ENCODE measurements at places on chromosomes 4 and X.

GRCh38 chr4:37976991-37977470 lies 16.8 kb downstream of the PTTG2 start:
- DNase-seq, result peak; percentile 92

GRCh38 chrX:118740276-118740889 lies 13.0 kb downstream of the IL13RA1 start:
- DNase-seq, result no peak

DNA sequence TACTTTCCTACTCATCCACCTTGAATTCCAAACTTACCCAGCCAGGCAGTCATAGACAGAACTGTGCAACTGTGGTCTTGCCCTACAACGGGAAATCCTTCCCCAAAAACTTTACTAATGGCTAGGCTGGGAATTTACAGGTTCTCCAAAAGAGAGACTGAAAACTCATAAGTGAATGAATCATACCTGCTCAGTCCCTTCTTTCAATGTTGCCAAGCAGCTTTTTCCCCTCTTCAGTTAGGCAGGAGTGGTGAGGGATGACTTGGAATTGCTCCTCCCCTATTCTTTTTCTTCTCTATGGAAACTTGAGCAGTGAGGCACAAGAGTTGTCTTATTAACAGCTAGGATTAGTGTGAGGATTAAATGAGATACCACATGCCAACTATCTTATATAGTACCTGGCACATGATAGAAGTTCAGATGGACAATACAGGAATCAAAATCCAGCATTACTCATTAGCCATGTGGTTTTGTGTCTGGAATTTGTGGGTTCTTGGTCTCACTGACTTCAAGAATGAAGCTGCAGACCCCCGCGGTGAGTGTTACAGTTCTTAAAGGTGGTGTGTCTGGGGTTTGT lies 105.9 kb downstream of the TEX13A start:
- DNase-seq, result no peak

- no peak for DNase-seq
These were observed 29.9 kb upstream of the UBE2NL start for GRCh38 chrX:143854006-143854405.

- no peak for DNase-seq
These were observed 10.0 kb upstream of the PLK4 start for GRCh38 chr4:127870688-127871087.

Measured in GM20000 (cell line).